ENCODE measurements at places on chromosomes 12 and 14.

DNA sequence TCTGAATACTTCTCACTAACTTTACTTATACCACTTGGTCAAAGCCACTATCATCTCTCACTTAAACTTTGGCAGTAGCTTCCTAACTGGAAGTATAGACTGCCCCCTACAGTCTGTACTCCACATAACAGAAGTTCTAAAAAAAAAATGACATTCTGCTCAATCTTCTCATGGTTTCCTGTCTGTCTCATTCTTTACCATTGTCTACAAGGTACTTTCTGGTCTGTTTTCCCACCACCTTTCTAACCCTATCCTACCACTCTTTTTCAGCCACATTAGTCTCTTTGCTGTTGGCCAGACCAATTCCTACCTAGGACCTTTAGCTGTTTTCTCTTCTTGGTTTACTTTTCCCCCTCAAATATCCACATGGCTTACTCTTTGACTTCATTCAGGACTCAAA is 14.7 kb downstream of the CPSF6 start:
- peak; percentile 81 for DNase-seq

- no peak for DNase-seq
Measured at GRCh38 chr12:95178136-95178535, 39.1 kb downstream of the FGD6 start.

DNA sequence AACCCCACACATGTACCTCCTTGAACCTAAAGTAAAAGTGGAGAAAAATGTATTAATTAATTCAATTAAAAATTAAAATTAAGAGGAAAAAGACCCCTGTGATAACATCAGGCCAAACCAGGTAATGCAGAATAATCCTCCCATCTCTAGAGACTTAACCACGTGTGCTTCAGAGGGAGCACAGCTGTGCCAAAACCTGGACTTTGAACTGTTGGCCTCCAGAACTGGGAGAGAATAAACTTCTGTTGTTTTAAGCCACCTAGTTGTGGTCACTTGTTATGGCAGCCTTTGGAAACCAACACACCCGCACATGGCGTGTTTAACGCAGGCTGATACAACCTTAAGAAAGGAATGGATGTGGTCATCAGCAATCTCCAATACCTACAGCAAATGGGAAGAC is 23.8 kb downstream of the OAS2 start:
- no peak for DNase-seq

DNA sequence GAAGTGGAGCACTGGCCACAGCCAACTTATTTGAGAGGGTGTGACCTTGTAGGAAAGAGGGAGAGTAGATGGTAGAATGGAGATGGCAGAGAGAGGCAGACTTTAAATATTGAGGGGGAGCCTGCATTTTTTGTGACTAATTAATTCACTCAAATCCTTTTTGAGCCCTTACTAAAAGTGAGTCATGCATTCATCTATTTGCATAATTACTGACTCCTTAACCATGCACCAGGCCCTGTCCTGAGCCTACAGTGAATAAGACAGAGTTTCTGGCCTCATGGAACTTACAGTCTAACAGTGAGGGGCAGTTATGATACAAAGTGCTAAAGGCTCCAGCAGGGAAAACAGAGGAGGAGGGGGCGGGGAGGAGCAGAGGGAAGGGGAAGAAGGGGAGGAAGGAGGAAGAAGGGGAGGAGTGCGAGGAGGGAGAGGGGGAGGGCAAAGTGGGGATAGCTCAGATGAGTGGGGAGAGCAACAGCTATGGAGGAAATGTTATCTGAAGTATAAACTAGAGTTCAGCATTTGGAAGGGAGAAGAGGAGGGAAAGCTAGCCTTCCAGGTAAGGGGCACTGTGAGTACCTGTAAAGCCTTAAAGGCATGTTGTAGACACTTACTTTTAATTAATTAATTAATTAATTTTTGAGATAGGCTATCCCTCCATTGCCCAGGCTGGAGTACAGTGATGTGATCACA is 7.5 kb upstream of the CTDSP2 start:
- DNase-seq: no peak

GRCh38 chr12:87253157-87253556 is 776.0 kb downstream of the C12orf50 start:
- no peak for DNase-seq

- DNase-seq: no peak
Measured at GRCh38 chr12:52461693-52462092, 9.7 kb upstream of the KRT6B start.

DNA sequence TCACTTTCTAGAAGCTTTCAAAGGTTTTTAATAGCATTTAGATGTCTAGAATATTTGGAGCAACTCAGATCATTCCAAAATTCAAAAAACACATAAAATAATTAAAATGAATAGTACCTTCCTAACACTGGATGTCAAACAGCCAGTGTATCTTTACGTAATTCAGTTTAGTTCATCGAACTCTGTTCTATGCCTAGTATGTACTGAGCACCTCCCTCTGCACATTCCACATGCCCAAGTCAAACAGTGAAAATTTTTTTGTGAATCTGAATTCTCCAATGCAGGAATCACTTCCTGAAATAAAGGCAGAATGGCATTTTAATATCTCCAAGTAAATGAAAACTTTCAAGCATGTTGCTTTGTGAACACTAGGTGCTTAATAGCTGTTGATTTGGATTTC is 192.3 kb downstream of the C12orf42 start:
- DNase-seq: no peak

- no peak for DNase-seq
Measured at GRCh38 chr14:39382463-39382862, 49.8 kb downstream of the FBXO33 start.

- DNase-seq: no peak
Measured at GRCh38 chr12:120590741-120591407, 9.7 kb upstream of the POP5 start.

GRCh38 chr14:71050227-71050823 is 143.1 kb downstream of the PCNX1 start:
- no peak for DNase-seq

- no peak for DNase-seq
Measured at GRCh38 chr14:64792231-64792630, 87.5 kb downstream of the SPTB start.

Measured in hematopoietic multipotent progenitor cell treated with erythropoietin and hydrocortisone succinate and interleukin-3 and kit ligand, for 17 days (in vitro differentiated cells).